ENCODE measurements at places on chromosomes 11 and 22. TPM values are rescaled to one million over a fixed set of nuclear protein-coding genes. Genes with fewer than 3 reads are reported as not detected.
A peak's percentile ranks its signal among the peaks of the same experiment; 100 is the strongest.

DNA sequence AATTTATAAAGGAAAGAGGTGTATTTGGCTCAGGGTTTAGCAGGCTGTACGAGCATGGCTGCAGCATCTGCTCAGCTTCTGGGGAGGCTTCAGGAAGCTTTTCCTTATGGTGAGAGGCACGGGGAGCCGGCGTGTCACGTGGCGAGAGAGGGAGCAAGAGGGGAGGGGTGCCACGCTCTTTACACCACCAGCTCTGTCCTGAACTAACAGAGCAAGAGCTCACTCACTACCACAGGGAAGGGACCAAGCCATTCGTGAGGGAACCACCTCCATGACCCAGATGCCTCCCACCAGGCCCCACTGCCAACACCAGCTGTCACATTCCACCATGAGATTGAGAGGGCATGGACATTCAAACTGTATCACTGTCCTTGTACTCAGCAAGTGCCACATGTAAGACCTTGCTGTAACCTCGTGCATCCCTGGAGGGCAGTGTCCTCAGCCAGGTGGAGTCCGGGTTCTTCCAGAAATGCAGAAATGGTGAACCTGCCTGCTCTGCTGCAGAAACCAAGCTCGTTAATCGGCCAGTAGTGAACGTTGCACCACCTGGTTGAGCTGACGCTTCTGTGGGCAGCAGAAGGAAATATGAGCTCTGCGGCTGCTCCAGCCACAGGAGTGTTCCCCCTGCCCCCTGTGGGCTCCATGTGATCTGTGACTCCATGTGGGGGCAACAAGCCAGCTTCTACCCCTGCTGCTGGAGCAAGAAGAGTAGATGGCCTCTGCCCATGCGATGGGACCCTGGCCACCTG is 368.6 kb downstream of the TBC1D22A start:
- DNase-seq = no peak

The BLID gene
- total RNA-seq = not detected

DNA sequence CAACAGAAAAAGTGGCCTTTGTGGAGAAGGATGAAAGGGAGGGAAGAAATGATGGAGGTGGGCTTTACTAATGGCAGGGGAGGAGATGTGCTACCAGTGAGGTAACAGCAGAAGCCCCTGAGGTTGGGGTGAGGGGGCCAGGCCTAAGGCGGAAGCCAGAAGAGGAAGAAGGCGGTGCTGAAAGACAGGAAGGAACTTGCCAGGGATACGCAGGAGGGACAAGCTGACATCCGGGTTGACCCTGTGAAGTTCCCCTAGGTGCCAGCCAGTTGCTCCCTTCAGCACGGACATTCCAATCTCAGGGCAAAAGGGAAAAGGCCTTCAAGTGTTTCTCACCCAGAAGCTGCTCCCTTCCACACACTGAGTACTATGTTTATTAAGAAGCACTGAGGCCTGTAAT is 2.3 kb upstream of the TIRAP start:
- no peak for DNase-seq

GRCh38 chr11:58391879-58392278 is 14.8 kb downstream of the OR5B3 start:
- DNase-seq = no peak

The IGLL1 gene
- total RNA-seq = not detected

The KCNQ1 gene
- 0.48 TPM for total RNA-seq

GRCh38 chr22:33555814-33556522 is 364.3 kb downstream of the LARGE1 start:
- no peak for DNase-seq

The ETS1 gene
- total RNA-seq = 23.8 TPM

The EFEMP2 gene
- total RNA-seq = 13.2 TPM

- DNase-seq = no peak
Measured at GRCh38 chr11:126654886-126655806, 299.7 kb downstream of the ST3GAL4 start.

The LYVE1 gene
- total RNA-seq = 0.11 TPM

GRCh38 chr11:100735949-100736675 is 49.0 kb downstream of the ARHGAP42 start:
- DNase-seq = no peak

DNA sequence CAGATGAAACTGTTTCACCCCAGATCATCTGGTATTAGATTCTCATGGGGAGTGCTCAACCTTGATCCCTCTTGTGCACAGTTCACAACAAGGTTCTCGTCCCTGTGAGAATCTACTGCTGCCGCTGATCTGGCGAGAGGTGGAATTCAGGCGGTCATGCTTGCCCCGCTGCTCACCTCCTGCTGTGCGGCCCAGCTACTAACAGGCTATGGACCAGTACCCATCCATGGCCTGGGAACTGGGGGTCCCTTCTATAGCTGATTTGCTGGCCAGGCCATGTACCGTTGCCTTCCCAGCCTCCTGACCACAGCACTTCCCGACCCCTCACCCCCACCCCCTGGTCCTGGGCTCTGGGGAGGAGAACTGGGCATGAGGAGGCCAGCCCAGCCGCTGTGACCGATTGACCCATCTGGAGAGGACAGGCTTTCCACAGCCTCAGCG is 2.6 kb downstream of the PHLDA2 start:
- DNase-seq = peak; percentile 61

The DMC1 gene
- total RNA-seq = 20.4 TPM

The RCOR2 gene
- 66.8 TPM for total RNA-seq

GRCh38 chr22:38230916-38231315 is 29.1 kb downstream of the MAFF start:
- DNase-seq = no peak

The SLC25A18 gene
- 0.66 TPM for total RNA-seq

DNA sequence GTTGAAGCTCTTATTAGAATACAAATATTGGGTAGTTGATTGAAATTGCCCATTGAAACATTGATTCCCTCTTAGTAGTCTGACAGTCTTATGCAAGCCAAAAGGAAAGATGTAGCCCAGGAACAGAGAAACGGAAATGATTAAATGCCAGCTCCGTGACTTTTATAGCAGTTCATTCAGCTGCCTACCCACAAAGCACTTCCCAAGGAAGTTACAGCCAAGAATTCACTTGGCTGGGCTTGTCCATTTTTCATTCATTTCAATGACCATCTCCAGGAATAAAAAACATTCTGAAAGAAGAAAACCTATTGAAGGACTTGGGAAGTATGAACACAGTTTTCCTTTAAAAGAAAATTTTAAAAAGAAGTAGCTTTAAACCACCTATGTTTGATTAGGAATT is 62.0 kb downstream of the NCAM1 start:
- no peak for DNase-seq

GRCh38 chr11:128747728-128748148 is 53.9 kb downstream of the FLI1 start:
- DNase-seq = no peak

- DNase-seq = no peak
Measured at GRCh38 chr22:26667140-26667539, 9.8 kb downstream of the MIAT start.

- no peak for DNase-seq
Measured at GRCh38 chr11:61494381-61494961, 14.1 kb upstream of the LRRC10B start.

The GP1BB gene
- total RNA-seq = 3.7 TPM

- no peak for DNase-seq
Measured at GRCh38 chr22:30274437-30274812, 7.8 kb upstream of the OSM start.

The TRIM48 gene
- not detected for total RNA-seq

The CDHR5 gene
- not detected for total RNA-seq

The ST14 gene
- 4.5 TPM for total RNA-seq

The NLRP14 gene
- 0.07 TPM for total RNA-seq

DNA sequence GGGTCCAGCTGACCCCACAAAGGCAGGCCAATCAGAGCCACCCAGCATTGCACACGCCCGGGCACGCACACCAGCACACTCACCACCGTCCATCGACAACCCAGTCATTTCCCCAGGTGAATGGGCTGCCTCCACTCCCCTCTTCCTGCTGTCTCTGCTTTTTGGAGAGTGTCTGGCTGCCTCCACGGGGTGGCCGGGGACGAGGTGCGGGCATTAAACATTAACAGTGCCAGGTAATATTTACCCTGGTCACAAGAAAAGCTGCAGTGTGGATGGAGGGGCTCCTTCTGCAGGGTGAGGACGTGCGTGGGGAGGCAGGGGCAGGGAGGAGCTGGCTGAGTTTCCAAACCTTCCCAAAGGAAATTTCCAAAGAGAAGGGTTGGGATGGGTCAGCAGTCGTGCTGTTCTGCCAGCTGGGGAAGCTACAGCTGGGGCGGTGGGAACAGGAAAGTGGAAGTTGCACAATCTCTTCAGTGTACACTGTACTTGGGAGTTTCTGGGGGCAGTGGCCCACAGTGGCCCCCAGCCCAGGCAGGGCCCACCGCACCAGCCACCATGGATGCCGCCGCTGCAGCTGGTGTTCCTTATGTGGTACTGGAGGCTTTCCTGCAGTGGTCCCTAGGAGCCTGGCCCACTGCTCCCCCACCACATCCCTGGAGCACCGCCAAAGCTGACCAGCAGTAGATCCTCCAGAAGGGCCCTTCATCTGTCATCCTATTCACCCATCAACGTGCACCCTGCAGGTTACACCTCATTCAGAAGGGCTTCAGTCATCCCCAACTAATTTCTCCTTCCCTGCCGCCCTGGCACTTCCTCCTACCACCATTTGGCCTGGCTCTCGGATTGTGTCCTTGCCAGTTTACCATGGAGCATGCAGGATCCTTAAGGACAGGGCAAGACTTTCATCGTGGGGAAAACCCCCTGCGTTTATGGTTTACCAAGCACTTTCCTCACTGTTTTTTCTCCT is at the start of gene FXYD2:
Gene FXYD2, minus strand, starts transcription at position 174 of the 967 bp plus-strand sequence. Its CDS starts 66 bp downstream, at position 108.
- DNase-seq = peak; percentile 45

The SMTNL1 gene
- total RNA-seq = not detected

- no peak for DNase-seq
Measured at GRCh38 chr11:47305734-47306483, 36.0 kb downstream of the MADD start.

The JAML gene
- total RNA-seq = not detected
